Stimulated activated CD8-positive, alpha-beta memory T cell treated with anti-CD3 and anti-CD28 coated beads, Interleukin-4, amount 100 ng/mL, for 24 hours (primary cell): ENCODE measurements at places on chromosomes 6 and 20.

DNA sequence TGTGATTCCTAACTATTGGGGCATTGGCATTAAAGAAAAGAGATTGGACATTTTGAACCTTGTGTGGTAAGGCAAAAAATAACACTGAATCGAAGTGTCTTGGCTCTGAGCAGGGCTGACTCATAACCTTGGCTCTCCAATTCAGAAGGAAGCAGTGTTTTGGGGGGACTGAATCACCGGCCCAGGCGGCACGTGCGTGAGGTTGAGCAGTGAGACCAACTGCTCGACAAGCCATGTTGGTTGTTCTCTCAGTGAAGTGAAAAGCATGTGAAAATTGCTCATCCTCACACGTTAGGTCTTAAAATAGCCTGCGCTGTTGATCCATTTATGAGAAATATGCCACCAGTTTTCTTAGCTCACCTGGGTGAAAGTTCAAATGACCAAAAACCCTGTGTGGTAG lies 137.8 kb upstream of the SPACA1 start:
- DNase-seq: peak; percentile 18

GRCh38 chr6:23518294-23518693 lies 607.7 kb upstream of the NRSN1 start:
- no peak for DNase-seq

DNA sequence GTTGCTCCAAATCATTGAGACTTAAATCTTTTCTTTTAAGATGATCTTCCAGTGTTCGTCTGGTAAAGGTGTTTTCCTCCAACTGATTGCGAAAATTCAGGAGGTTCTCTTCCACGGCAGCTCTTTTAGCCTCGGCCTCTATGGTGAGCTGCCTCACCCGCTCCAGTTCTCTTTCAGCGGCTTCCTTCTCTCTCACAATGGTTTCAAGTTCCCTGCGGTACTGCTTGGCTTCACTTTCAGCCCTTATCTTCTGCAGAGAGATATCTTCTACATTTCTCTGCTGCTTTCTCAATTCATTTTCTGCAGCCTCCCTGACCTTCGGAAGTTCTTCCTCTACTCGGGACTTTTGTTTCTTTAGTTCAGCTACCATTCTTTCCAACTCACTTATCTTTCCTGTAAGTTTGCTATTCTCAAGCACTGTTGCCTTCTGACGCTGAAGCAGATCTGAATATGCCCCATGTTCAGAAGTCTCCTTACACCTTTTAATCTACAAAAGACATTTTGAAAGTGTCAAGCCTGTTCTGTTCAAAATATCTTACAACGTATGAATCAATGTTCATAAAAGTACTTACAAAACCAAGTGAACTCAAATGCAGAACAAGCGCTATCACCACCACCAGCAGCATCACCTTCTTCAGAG lies 22.3 kb downstream of the DST start:
- DNase-seq: no peak

DNA sequence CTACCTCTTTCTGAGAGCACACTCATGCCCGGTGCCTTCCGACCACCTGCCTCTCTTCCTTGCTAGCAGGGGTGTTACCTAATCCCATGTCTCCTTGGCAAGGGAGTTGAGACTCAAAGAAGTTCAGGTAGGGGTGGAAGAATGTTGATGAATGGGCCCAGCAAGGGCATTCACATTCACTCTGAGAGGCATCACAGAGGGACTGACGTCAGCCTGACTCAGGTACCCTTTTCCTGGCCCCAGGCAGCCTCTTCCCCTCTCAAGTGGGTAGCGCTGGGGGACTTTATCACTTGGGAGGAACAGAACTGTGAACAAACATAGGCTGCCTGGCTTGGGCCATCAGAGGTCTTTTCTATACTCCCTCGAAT lies 35.3 kb downstream of the HM13 start:
- DNase-seq: no peak

DNA sequence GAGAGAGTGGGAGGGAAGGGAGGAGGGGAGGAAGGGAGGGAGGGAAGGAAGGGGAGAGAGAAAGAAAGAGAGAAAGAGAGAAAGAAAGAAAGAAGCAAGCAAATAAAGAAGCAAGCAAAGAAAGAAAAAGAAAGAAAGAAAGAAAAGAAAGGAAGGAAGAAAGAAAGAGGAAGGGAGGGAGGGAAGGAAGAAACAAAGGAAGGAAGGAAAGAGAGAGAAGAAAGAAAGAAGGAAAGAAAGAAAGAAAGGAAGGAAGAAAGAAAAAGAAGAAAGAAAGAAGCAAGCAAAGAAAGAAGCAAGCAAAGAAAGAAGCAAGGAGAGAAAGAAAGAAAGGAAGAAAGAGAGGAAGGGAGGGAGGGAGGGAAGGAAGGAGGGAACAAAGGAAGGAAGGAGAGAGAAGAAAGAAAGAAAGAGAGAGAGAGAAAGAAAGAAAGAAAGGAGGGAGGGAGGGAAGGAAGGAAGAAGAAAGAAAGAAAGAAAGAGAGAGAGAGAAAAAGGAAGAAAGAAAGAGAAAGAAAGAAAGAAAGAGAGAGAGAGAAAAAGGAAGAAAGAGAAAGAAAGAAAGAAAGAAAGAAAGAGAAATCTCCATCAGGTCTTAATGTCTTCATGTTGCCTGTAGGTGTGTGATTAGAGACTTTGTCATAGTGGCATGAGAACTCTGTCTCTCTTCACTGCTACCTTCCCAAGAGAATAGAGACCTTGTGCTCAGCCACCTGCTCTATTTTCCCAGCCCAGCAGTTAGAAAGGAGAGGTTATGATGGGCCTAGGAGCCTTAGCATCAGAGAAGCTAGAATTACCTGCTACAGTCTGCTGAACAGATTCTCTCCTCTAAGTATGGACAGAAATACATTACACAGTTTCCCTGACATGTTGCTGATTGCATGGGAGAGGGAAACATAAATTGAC lies 5.0 kb downstream of the SEMG1 start:
- DNase-seq: no peak

DNA sequence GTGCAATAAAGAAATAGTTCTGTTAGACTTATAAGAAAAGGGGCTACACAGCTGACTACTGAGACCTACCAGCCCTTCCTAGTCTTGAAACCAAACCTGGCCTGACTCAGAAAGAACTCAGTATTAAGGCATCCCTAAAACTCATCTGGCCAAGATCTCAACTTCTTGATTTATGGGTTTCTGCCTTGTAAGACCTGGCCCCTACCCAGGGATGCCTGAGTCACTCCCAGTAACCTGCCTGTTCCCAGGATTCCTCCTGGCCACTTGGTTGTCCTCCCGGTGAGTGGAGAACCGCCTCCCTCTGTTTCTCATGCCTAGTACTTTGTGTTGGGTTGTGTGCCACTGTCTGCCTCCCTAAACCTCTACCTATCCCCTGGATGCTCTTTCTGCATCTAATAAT lies 189.4 kb upstream of the PREP start:
- DNase-seq: no peak

DNA sequence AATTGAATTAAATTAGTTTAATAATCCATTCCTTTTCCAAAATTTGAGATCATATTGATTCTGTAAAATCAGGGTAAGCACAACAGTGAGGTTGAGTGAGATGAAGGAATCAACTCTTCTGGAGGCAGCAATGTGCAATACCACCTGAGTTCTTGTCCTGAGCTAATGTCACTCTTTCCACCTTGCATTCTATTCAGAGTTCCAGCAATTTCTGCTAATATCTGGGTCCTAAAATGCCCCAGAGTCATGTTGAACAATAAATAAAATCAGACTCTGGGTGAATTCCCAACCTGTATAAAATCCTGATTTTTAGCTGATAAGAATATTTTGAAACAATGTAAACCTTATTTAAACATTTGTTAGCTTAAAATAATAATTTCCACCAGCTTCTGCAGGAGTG lies 590.8 kb upstream of the ADGRB3 start:
- no peak for DNase-seq

DNA sequence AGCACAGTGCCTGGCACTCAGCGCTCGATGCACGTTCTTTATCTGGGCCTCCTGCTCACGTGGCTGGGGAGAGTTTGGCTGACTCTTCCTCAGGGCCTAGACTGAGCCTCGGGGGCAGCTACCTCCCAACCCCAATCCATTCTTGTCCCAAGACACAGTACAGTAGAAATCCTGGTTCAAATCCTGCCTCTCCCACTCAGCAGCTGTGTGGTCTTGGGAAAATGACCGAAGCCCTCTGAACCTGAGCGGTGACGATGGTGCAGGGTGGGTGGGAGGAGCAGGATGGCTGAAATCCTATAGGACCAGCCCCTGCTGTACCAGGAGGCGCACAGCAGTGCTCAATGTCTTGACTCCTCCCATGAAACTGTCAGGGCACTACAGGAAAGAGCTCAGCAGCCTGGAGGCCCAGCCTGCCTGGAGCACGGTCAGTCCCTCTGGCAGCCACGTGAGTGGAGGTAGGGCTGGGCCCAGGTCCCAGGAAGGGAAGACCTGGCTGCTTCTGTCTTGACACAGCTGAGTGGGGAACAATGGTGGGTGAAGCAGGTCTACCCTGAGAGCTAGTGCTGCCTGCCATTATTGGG lies 31.5 kb downstream of the PDRG1 start:
- DNase-seq: no peak

- no peak for DNase-seq
Measured at GRCh38 chr20:4813863-4814695, 92.4 kb downstream of the PRND start.
